Esophagus squamous epithelium (tissue), 5 donors: ENCODE measurements at places on chromosomes 1 and 21. TPM values are rescaled to one million over a fixed set of nuclear protein-coding genes. Genes with fewer than 3 reads are reported as not detected.
A peak's percentile ranks its signal among the peaks of the same experiment; 100 is the strongest.

The TRABD2B gene
- 0.47 TPM for total RNA-seq

The USH2A gene
- under 0.01 TPM for total RNA-seq

The AIM2 gene
- total RNA-seq, result 0.27 TPM

The IL24 gene
- total RNA-seq, result not detected

DNA sequence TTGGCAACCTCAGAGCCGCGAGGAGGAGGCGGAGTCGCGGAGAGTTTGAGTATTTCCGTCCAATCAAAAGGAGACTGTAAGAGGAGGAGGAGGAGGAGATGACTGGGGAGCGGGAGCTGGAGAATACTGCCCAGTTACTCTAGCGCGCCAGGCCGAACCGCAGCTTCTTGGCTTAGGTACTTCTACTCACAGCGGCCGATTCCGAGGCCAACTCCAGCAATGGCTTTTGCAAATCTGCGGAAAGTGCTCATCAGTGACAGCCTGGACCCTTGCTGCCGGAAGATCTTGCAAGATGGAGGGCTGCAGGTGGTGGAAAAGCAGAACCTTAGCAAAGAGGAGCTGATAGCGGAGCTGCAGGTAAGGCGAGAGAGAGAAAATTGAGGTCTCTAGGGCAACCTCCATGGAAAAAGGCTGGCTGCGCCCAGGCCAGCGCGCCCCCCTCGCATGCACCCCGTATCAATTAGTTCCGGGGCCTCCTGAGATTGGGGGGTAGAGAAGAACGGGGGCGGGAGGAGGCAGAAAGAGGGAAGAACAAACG, at the start of gene PHGDH:
Gene PHGDH, plus strand, starts transcription at position 131 of the 538 bp plus-strand sequence. Its CDS starts 89 bp downstream, at position 220.
- H3K36me3 ChIP-seq, result no peaks in the 10 kb centered on the region
- no peaks in the 10 kb centered on the region for H3K27me3 ChIP-seq

DNA sequence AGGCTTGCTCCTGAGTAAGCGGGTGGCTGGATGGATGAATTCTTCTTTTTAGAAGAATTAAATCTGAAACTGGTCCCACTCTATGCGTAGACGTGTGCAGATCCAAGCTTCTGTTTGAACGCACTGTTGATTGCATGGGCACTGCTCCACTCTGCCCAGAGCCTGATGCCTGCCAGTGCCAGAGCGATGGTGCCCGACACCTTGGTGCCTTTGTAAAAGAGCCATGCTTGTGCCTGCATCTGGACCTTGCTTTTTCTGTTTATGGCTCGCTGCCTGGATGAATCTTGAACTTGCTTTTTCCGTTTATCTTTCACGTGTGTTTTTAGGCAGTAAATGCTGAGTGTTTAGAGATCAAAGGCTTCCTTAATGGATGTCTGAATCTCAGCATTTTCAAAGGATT, 15.0 kb upstream of the PWP2 start:
- peaks cover 27% of the 10 kb centered on the region for H3K36me3 ChIP-seq
- H3K4me3 ChIP-seq, result no peak overlapping the region
- H3K4me1 ChIP-seq, result no peaks in the 10 kb centered on the region
- no peak for DNase-seq
- no peak overlapping the region for H3K27ac ChIP-seq
- no peaks in the 10 kb centered on the region for H3K27me3 ChIP-seq

- H3K27me3 ChIP-seq, result no peaks in the 10 kb centered on the region
- no peak within 1 kb of the TSS for H3K27ac ChIP-seq
- peaks cover 3% of the 10 kb centered on the region for H3K4me1 ChIP-seq
- H3K4me3 ChIP-seq, result peak within 1 kb of the TSS; percentile 26
- H3K36me3 ChIP-seq, result no peaks in the 10 kb centered on the region
Observed at GRCh38 chr1:31815752-31816500, at the start of gene SPOCD1. Gene SPOCD1 (minus strand): TSS chr1:31816022. CDS start chr1:31815333, 689 bp downstream.

DNA sequence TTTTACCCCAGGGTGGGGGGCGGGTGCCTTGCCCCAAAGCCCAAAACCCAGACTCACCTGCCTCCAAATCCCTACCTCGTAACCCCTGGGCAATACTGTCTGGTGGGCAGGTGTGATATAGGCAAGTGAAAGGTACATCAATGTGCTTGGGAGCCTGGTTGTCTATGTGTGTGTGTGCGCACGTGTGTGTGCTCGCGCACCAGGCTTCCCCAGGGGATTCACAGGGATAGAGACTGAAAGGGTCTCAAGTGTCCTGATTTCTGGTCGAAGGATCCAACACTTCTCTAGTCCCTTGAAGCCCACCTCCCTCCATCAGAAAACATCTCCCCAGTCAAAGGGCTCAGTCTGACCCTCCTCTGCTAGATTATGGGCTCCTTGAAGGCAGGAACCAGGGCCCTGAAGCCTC, 28.9 kb upstream of the EPB41 start:
- H3K27ac ChIP-seq, result peak overlapping the region; percentile 80
- H3K36me3 ChIP-seq, result no peaks in the 10 kb centered on the region
- no peak overlapping the region for H3K4me3 ChIP-seq

DNA sequence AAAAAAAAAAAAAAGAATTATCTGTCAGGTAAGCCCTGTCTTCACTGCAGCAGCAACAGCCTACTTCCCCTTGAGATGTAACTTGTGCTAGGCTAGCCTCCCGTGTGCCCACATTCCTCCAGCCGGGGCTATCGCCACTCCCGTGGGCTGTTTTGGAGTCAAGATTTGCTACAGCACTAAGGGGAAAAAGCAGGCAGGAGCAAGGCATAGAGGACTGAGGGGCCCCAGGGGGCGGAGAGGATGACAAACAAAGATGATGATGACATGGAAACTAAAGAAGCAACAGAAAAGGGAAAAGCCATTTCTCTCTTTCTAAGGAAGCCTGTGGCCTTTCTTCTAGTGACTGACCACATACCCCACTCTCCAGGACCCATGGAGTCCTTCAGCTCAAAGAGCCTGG, 1.9 kb downstream of the TNFAIP8L2 start:
- H3K27ac ChIP-seq, result no peak overlapping the region
- no peaks in the 10 kb centered on the region for H3K4me1 ChIP-seq
- H3K4me3 ChIP-seq, result no peak overlapping the region
- H3K27me3 ChIP-seq, result no peaks in the 10 kb centered on the region

DNA sequence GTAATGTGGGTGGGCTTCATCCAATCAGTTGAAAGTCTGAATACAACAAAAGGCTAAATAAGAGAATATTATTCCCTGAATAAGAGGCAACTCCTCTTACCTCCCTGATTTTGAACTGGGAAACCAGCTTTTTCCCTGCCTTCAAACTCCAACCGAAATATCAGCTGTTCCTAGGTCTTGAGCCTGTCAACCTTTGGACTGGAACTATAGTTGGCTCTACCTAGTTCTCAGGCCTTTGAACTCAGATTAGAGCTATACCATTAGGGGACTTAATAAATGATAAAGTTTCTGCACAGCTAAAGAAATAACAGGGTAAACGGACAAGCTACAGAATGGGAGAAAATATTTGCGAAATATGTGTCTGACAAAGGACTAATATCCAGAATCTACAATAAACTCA, 43.8 kb upstream of the BEND5 start:
- no peaks in the 10 kb centered on the region for H3K4me1 ChIP-seq
- no peaks in the 10 kb centered on the region for H3K36me3 ChIP-seq
- peaks cover 39% of the 10 kb centered on the region for H3K27me3 ChIP-seq
- no peak overlapping the region for H3K27ac ChIP-seq
- no peak for DNase-seq

GRCh38 chr1:41345434-41346075, 15.7 kb upstream of the FOXO6 start:
- no peak for DNase-seq
- H3K27me3 ChIP-seq, result no peaks in the 10 kb centered on the region
- H3K36me3 ChIP-seq, result no peaks in the 10 kb centered on the region
- peaks cover 8% of the 10 kb centered on the region for H3K4me1 ChIP-seq
- no peak overlapping the region for H3K27ac ChIP-seq

DNA sequence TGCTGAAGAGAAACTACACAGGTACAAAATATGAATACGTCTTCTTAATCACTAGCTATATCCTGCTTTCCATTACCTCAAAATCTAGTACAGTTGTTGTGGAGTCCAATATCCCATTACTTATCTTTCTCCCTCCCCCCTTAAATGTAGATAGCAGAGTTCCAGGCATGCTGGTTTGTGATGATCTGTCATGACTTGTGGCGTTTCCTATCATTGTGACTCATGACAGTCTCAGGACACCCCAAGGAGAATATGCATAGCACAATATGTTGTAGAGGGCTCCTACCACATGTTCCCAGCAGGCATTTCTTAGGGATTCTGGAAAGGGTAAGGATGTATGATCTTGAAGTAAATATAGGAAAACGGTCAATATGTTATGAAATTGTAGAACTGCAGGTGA, 206.9 kb downstream of the USH2A start:
- no peak overlapping the region for H3K4me3 ChIP-seq
- H3K27me3 ChIP-seq, result no peaks in the 10 kb centered on the region
- H3K27ac ChIP-seq, result no peak overlapping the region
- no peak for DNase-seq
- peaks cover under 1% of the 10 kb centered on the region for H3K4me1 ChIP-seq
- H3K36me3 ChIP-seq, result no peaks in the 10 kb centered on the region

DNA sequence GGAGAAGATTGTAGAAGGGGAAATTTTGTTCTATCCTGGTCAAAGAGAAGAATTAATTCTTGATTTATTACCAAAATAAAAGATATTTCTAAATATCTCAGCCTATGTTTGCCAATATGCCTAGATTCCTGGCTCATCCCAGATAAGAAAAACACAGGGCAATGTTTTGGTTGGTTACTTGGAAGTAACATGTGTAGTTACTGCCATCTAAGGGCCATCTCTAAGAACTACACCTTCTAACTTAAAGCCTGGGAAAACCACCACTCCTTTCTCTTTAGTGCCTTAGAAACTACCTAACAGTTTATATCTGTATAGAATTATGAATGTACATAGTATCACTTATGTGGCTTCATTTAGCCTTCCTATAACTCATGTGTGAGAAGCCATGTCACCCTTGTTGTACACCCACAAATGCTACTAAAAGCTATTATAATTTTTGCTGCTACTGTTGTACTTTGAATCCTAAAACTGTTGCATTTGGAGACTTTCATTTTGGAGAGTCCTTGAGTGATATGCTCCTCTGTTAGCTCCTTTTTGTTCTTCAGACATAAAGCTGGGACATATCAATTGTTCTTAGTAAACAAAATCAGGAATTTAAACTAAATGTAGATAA, 4.5 kb downstream of the AIM2 start:
- no peak overlapping the region for H3K4me3 ChIP-seq
- no peak for DNase-seq
- H3K27me3 ChIP-seq, result no peaks in the 10 kb centered on the region
- H3K36me3 ChIP-seq, result no peaks in the 10 kb centered on the region

GRCh38 chr1:187689129-187689528, 860.4 kb downstream of the PLA2G4A start:
- no peaks in the 10 kb centered on the region for H3K4me1 ChIP-seq
- no peaks in the 10 kb centered on the region for H3K27me3 ChIP-seq
- DNase-seq, result no peak

- no peaks in the 10 kb centered on the region for H3K4me1 ChIP-seq
- no peak overlapping the region for H3K4me3 ChIP-seq
- H3K36me3 ChIP-seq, result no peaks in the 10 kb centered on the region
- no peaks in the 10 kb centered on the region for H3K27me3 ChIP-seq
- DNase-seq, result no peak
- no peak overlapping the region for H3K27ac ChIP-seq
Observed at GRCh38 chr21:18443701-18444100, 40.1 kb upstream of the TMPRSS15 start.

DNA sequence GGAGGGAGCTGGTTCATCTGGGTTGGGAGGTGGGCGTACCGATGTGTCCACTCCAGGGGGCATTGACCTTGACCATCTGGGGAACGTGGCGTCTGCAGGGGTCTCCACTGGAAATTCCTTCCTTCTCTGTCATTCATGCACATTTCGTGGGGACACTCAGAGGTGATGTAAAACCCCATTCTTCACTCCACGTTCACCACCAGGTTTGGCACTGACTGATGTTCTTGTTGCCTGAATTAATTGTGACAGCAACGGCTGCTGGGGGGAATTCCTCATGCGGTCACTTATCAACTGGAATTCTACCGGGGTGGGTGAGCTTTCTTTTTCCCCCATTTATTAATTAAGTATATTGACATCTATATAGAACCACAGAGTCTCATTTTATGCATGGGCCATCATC, 18.1 kb upstream of the POFUT2 start:
- no peak overlapping the region for H3K4me3 ChIP-seq
- DNase-seq, result no peak
- no peaks in the 10 kb centered on the region for H3K36me3 ChIP-seq

DNA sequence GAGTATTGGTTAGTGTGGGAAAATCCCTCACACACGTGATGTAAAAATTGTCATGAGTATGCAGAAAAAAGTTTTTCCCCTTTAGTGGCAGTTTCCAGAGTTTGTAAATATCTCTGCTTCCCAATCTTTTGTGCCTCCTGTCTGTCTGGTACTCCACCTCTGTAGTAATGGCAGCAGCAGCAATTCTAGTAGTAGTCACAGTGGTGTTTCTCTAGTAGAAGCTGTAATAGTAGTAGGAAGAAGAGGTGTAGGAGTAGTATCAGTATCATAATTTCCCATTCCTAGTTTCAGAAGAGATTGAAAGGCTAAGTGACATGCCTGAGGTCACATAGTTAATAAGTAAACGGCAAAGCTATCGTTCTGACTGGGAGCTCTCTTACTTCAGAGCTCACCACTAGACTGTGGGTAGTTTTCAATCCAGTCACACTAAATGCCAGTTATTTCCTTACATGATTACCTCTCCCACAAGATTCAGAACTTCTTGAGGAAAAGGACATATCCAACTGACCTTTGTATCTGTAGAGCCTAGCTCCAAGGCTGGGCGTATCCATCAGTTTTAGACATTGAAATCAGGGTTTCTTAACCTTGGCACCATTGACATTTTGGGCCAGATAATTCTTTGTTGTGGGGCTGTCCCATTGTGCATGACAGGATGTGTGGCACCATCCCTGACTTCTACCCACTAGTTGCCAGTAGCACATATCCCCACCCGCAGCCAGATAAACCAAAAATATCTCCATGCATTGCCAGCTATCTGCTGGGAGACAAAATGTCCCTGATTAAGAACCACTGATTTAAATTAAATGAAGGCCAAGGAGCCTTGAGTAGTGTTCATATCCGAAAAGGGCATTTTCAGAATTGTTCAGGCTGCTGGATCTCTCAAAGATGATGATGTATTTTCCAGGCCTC, 135.9 kb downstream of the FGGY start:
- H3K4me1 ChIP-seq, result peaks cover 12% of the 10 kb centered on the region
- no peak for DNase-seq

DNA sequence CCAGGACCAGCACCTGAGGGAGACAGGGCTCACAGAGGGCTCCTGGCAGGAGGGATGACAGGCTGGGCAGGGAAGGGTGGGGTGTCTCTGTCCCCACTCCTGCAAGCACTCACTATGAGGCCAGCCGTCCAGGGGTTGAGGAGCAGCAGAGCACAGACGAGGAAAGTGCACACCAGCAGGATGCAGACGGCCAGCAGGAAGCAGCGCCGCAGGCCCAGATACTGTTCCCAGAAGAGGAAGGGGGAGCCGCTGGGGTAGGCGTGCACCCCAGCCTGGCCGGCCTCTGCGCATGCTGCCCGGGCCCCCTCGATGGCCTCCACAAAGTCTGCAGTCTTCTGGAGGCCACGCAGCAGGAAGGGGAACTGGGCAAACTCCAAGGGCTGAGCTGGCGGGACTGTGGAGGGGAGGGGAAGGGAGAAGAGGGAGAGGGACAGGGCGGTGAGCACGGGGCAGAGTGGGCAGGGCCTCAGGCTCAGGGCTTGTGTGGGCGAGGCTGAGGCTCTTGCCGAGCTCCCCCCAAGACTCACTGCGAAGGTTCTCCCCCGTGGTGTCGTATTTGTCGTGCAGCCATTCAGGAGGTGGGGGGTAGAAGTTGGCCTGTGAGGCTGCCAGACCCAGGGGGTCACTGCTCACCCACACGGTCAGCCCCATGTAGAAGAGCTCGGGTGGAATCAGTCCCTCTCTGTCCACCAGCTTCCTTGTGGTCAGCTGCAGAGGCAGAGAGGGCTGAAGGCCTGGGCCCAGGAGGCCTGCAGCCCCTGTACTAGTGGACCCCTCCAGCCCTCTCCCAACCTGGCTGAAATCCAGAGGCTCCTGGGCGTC, 16.5 kb downstream of the PTCH2 start:
- H3K36me3 ChIP-seq, result no peaks in the 10 kb centered on the region
- no peak overlapping the region for H3K4me3 ChIP-seq
- no peak overlapping the region for H3K27ac ChIP-seq
